Activated naive CD4-positive, alpha-beta T cell treated with anti-CD3 and anti-CD28 coated beads, Interleukin-2, amount 50 U/mL, for 16 hours (primary cell): ENCODE measurements at places on chromosomes 2 and 18.

DNA sequence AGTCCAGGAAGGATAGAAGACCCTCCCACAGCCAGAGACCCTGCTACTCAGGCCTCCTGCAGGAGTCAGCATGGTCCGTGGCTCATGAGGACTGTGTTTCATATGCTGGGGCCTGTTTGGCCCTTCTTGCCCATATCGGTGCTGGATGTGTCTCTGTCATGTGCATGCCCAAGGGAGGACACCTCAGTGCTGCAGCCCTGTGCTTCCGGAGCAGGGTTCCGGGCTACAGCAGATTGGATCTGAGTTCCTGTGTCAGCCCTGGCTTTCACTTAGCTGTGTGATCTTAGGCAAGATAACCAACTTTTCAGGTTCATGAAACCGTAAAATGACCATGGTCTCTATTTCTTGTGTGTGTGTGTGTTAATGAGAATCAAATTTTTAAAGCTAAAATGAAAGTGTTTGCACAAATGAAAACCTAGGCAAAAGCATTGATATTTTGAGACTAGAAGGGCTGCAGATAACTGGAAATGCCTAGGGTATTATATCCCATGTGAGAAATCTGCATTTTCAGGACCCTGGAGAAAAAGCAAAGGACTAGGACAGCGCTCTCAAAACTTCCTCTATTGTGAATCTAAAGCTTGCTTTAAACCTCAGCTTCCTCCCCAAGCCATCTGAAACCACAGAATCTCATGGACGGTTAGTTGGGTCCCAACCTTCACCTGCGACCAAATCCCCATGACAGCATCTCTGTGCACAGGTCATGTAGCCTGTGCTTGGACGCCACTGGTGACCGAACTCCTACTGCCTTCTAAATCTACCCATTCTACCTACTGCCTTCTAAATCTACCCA lies 58.8 kb upstream of the CAPN13 start:
- no peak for DNase-seq

- no peak for DNase-seq
Measured at GRCh38 chr2:177231270-177231669, 18.7 kb downstream of the HNRNPA3 start.

DNA sequence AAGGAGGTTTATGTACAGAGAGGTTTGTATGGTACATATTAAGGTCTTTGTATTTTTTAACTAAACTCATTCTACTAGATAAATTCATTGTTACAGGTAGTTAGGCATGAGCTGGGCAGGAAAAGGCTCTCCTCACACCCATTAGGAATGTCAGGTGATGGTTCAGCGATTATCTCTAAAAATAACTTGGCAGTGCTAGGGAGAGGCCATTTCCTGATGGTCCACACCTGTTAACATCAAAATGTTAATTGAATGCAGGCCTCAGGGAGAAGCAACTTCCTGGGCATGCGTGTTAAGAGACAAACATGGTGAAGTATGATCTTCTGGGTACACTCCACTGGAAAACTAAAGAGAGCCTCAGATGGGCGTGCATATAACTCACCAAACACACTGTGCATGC lies 73.6 kb downstream of the ARL6IP6 start:
- no peak for DNase-seq

DNA sequence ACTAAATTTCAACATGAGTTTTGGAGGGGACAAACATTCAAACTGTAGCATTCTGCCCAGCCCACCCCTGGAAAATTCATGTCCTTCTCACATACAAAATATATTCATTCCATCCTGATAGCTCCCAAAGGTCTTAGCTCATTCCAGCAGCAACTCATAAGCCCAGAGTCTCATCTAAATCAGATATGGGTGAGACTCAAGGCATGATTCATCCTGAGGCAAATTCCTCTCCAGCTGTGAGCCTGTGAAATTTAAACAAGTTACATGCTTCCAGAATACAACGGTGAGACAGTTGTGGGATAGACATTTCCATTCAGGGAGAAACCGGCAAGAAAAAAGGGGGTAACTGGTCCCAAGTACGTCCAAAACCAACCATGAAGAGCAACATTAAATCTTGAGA lies 43.5 kb upstream of the FAHD2A start:
- no peak for DNase-seq

- peak; percentile 13 for DNase-seq
Measured at GRCh38 chr2:26982102-26982742, 11.8 kb downstream of the MAPRE3 start.

- no peak for DNase-seq
Measured at GRCh38 chr2:235510318-235510717, 16.5 kb downstream of the AGAP1 start.

DNA sequence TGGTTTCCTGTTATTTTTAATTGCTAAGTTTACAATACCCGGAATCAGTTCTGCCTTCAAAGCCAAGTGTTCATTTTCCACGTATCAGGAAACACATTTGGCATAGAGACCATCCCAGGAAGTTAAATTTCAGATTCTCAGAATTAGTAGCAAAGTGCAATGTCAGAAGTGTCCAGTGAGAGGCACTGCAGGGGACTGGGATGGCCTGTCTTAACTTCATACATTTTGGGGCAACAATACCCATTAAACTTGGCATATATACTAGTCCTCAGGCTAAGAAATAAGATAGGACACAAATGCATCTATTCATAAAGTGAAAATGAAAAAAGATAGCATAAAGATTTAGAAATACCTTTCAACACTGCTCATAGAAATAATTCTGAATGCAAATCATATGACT lies 1.5 kb upstream of the IL1RL2 start:
- no peak for DNase-seq

GRCh38 chr2:178700922-178701342 lies 106.3 kb downstream of the TTN start:
- no peak for DNase-seq

DNA sequence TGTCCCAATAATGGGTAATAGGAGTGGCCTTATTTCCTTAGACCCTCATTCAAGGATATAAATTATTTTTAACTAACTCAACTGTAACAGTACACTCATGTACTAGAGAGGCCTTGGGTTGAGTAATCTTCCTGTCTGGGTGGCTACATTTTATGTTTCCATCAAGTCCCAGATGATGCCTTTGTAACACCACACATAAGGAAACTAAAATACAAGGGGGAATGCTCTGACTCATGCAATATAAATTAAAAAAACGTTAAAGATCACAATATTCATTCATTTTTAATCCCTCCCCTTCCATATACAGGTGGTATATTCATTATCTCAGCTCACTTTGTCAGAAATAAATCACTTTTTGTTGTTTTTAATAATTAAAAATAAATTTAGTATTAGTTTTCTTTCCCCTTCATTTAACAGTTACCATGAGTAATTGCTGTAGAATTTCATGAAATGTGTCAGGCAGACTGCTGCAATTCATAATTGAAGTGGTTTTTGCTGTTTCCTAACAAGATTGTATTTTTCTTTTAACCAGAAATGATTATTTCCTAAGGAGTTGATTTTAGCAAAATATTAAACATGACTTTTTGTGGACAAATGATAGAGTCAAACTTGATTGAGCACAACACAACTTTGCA lies 1403.6 kb downstream of the SUCLG1 start:
- DNase-seq = no peak

DNA sequence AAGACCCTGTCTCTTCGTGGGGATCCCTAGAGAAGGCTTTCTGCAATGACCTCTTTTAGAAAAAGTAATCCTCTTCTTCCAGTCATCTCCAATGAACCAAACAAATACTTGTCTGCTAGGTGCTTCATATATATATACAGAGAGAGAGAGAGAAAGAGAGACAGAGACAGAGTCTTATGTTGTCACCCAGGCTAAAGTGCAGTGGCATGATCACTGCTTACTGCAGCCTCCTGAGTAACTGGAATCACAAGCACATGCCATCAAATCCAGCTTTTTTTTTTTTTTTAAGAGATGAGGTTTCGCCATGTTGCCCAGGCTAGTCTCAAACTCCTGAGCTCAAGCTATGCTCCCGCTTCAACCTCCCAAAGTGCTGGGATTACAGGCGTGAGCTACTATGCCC lies 18.6 kb upstream of the PKDCC start:
- no peak for DNase-seq

GRCh38 chr2:133433455-133434451 lies 134.5 kb downstream of the NCKAP5 start:
- DNase-seq = no peak
